Choroid plexus epithelial cell (primary cell): ENCODE measurements at places on chromosomes 7 and 10.

DNA sequence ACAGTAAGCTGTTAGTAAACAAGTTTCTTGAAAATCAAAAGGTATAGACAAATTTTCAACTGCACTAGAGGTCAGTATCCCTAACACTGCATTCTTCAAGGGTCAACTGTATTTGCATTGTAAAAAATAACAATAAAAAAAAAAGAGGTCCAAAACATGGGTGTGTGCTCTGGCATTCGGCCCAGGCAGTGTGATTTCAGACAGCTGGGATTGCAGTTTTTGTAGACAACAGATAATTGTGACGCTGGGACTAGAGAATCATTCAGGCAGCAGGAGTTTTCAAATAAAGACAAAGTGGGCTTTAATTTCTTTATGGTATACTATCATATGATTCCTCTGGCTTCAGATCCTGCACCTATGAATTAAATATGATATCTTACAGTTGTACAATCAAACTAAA, 543.2 kb upstream of the SEMA3D start:
- DNase-seq = peak; percentile 56

DNA sequence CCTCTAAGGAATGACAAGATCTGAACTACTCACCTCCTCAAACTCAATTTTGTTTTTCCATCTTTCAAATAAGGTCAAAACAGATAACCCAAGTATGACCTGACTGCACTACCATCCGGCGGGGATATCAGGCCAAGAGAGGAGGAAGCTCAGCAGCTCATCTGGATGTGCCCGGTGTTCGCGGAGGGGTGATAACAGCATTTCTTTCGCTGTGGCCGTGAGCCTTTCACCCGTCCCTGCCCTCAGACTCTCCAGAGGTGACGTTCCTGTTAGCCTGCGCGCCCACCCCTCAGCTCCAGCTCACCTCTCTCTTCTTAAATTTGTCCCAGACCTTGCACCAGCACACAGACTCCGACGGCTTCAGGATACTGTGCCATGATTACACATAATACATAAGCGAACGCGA, 526 bp downstream of the ZNF248 start:
- no peak for DNase-seq

- DNase-seq = no peak
Measured at GRCh38 chr7:134533288-134533771, 6.0 kb downstream of the AKR1B10 start.

DNA sequence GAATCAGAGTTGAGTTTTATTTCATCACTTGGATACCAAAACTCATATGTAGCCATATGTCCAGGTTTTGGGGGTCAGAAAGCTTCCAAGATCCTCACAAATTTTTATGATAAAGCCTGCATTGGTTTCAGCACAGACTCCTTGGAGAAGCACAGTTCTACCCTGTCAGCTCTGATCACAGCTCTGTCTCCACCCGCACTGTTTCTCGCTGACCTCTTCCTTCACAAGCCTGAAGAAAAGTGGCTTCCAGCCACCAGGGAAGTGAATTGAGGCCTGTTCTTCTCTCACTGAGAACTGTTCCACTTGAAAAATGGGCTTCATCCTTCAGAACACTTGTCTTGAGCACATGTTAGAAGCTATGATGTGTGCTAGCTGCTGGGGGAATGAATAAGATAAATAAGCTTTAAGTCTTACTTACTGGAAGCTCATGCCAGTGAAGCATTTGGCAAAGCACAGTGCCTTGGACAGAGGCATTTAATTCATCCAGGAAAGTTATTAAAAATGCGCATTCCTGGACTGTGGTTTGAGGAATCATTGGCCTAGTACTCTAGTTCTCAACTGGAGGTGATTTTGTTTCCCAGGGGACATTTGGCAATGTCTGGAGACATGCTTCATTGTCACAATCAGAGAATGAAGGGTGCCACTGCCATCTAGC, 133.6 kb downstream of the BMPER start:
- no peak for DNase-seq

DNA sequence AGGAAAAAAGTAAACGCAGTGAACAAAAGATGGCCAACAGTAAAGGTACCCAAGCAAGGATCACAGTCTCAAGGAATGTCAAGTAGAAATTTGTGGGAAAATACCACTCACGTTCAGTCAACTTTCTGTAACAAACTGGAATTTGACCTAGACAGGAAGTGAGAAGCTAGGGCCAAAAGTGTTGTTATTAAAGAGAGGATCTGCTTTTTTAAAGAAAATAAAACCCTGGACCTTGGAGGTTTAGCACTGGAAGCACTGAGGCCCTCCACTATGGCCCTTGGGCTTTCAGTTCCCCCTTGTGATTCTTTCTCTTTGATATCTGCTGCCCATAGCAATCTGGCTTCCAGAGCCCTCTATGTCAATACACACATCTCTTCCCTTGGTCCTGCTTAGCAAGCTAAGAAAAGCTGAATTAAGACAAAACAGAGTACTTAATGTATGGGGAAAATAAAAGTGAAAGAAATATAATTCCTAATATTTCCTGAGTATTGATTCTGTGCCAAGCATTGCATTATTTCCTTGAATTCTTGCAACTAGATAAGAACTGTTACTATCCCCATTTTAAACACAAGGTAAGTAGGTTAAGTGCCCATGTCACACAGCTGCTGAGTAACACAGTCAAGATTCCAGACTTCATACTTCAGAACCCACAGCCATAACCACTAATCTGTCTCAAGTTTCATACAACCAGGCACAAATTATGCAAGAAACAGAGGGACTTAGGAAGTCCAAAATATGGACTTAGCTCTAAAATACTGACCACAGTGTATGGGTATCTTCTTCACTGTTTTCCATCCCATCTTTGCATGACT, 2.6 kb upstream of the ZNF438 start:
- peak; percentile 98 for DNase-seq

- no peak for DNase-seq
Measured at GRCh38 chr7:21172800-21173199, 255.1 kb upstream of the SP4 start.

DNA sequence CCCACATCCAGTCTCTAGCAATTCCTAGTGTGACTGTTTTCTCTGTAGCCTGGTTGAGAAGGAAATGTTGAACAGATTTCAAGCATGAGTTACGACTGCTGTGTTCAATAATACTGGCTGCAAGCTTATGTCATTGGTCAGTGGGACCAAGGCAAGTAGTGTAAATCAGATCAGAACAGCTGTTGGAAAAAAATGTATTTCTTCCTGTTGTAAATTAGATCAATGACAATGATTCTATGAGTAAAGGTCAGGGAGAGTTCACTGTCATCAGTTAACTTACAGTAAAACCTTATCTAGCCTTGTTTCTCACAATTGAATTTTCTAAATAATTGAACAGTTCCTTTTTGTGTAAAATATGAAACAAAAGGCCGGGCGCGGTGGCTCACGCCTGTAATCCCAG, 6.7 kb downstream of the OTUD1 start:
- no peak for DNase-seq

DNA sequence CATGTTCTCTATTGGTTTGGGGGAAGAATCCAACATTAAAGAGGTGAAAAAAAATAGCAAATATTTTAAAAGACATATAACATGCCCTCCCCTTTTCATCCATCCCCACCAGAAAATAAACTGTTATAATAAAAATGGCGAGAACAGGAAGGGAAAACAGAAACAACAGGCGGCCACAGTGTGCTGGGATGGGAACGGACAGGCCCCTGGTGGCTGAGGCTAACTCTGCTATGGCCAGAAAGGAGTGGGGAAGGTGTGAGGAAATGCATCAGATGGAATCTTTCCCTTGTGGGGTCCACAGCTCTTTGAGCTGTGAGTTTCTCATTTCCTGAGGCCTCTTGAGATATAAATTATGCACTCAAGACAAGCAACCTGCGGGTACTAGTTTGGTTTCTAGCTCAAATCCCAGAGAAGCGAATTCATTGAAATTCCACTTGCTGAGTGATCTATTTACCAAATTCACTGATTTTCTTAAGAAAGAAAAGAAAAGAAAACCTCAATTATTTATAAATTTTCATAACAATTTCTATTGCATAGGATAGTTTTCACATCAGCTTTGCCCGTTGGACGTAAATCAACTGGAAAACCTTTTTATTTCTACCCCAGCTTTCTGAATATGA, 139.5 kb downstream of the BMPER start:
- DNase-seq = no peak

GRCh38 chr7:70092314-70093204, 494.3 kb downstream of the AUTS2 start:
- DNase-seq = peak; percentile 48

DNA sequence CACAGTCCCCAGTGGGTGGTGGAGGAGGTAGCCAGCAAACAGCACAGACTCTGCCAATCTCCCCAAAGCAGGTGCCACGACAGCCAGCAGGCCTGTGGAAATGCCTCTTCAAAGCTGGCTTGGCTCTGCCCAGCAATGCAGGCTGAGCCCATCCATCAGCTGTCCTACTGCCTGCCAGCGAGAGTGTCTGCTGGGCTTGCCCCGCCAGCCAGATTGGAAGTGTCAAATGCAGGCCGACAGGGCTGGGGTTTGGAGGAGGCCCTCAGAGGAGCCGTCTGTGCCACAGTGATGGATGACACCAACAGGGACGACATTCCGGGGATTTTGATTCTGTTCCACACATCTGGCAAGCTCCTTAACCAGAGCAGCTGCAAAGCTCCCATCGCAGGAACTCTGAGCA, 16.7 kb downstream of the HABP2 start:
- no peak for DNase-seq

DNA sequence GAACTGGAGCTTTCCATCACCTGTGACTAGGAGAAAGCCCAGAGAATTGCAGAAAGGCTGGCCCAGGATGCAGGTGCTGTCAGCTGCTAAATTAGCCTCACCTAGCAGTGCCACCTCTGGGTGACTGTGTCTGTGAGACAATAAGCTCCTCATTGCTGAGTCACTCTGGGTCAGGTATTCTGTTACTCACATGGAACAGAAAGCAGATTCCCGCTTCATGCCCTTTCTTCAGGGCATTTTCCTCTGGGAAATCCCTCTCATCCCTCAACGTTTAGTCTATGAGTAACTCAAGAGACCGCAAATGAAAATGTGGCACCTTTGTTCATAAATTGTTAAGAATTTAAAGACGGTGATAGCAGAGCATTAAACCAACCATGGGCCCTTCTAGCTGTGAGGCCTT, 184.0 kb downstream of the ADAM12 start:
- no peak for DNase-seq

- no peak for DNase-seq
Measured at GRCh38 chr10:458421-458851, 231.0 kb downstream of the DIP2C start.

- DNase-seq = peak; percentile 35
Measured at GRCh38 chr7:145729691-145730090, 386.9 kb upstream of the CNTNAP2 start.

DNA sequence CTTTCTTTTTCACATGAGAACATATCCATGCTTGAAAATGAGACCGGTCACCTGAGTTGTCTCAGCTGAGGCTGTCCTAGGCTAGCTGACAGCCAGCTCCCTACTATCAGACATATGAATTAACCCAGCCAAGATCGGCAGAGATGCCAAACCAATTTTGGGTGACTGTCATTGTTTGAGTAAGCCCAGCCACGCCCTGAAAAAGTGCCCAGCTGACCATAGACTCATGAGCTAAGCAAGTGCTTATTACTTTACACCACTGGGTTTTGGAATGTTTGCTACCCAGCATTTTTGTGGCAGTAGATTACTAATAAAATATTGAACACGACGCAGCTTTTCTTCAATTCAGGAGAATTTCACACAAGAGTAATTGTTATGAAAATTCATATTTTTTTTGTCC, 265.2 kb upstream of the LYZL1 start:
- peak; percentile 33 for DNase-seq

DNA sequence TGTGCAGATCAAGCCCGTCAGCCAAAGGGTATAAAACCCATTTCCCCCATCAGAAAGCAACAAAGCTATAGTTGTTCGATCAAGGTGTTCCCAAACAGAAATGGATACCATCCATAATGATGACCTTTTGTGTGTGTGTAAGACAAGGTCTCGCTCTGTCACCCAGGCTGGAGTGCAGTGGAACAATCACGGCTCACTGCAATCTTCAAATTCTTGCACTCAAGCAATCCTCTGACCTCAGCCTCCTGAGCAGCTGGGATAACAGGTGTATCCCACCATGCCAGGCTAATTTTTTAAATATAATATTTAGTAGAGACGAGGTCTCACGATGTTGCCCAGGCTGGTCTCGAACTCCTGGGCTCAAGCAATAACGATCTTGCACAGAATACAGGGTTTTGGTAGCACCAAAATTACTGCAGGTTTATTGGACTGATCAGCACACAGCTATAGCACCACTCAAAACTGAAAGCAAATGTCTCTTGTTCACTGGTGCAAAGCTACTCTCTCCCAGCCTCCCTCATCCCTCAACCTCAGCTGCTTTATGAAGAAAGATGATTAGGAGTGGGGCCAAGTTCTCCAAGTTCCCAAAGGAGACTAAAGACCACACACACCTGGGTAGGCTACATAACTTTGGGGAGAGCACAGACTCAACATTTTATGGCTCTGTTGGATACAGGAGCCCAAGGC, 80.5 kb downstream of the ABI1 start:
- DNase-seq = no peak

DNA sequence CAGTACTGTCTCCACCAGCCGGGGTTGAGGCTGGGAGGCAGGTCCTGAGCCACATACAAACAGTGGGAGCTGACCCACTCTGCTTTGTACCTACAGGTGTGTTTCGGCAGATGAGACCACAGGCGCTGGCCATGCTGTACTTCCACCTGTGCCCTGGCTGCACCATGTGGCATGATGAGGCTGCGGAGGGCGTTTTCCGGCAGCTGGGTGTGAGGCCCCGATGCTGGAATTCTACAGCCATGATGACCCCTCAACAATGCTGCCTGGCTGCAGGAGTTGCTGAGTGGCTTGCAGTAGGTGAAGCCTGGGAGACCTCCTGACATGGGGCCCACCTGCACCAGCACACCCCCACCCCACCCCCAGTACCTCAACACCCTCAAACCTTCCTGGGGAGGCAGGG, 18.0 kb downstream of the IMPDH1 start:
- no peak for DNase-seq

DNA sequence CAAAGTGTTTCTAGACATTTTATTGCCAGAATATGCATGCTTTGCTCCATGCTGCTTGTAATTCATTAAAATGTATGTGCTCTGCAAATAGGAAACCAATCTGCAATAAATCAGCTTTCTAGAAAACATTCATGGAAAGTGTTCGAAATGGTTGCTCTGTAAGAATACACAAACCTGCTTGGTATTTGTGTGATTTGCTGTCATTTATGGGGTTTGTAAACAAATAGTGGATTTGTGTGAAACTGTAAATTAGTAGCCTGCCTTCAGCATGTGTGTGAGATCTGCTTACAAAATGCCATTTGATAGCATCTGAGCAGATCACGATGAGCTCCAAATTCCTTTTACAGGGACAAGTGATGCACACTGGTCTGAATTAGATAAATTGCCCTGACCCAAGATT, 219.0 kb upstream of the CSTF2T start:
- DNase-seq = no peak
